ENCODE measurements at places on chromosomes 6 and 20.

DNA sequence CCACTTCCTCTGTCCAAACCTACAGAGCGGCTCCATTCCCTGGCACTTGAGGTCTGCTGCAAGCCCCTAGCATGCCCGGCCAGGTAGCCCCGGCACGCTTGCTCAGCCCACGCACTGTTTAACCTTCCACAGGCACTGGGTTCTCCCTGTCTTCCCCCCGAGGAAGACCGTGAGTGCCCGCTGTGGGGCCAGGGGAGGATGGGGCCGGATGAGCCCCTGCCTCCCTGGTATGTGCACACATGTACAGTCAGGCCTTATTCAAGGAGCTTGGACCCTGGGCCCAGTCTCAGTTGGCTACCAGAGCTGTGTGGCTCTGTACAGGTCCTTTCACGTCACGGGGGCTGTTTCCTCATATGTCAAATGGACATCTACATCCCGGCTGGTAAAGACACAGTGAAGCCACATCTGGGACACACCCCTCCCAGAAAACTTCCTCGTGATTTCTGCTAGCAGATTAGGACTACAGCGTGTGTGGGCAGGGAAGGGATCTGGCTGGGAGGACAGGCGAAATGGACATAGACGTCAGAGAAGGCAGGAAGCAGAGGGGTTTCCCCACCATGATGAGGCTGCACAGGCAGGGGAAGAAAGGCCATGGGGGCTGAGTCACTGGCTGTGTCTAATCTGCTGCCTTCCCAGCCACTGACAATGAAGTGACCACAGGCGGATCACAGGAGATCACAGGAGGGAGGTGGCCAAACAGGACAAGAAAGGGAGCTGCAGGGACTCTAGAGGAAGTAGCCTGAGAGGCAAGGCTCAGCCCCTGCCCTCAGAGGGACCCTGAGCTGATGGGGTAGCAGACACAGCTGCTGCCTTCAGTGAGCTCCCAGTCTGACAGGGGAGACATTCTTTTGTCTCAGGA is 62.9 kb downstream of the MRPL14 start:
- DNase-seq: no peak

DNA sequence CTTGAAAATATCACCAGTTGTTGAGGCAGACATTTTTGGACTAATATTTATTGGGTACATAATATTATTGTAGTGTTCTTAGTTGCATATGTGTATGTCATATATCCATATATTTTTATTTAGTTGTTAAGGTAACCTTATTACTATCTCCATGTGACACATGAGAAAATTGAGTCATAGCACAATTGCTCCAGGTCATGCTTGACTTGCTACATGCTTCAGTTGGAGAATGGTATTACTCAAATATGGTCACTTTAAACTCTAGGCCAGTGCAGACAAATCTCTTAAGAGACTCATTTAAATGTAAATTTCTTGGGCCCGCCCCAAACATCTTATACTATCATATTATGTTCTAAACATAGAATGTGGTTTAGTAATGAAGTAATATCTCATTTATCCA is 246.1 kb downstream of the RIMS1 start:
- no peak for DNase-seq

- no peak for DNase-seq
These were observed 202.2 kb upstream of the PCSK2 start for GRCh38 chr20:17024513-17025119.

DNA sequence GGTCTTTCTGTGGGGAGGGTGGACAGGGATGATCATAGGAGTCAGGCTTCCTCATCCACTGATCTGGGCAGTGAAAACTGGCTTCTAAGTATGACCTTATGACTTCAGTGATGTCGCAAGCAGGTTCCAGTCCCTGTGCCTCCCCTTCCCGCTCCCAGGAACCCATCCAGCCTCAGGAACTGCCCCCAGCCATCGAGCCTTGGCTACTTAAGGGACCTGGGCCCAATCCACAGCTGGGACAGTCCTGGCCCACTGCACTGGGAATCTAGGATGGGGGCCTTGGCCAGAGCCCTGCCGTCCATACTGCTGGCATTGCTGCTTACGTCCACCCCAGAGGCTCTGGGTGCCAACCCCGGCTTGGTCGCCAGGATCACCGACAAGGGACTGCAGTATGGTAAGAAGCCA is at the start of gene LBP:
Gene LBP (plus strand): TSS at position 236 of the 405 bp plus-strand sequence. CDS start 35 bp downstream, at position 271.
- DNase-seq: no peak

DNA sequence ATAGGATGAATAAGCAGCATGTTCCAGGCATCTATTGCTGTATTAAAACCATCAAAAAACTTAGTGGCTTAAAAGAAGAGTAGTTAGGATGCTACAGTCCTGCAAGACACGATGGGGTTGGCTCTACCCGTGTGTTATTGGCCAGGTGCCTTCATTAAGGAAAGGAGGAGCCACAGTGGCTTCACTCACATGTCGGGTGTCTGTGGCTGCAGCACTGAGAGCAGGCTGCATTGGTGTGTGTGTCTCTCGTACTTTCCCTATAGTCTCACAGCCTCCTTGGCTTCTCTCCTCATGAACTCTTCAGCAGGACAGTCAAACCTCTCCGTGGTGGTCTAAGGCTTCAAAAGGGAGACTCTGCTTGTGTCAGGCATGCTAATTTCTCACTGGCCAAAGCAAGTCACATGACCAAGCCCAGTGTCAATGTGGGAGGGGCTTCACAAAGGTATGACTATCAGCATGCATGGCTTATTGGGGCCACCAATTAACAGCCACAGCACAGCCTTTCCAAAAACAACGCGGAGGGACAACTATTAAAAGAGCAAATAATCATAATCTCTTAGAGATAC is 402.8 kb downstream of the KIF16B start:
- DNase-seq: no peak

- DNase-seq: no peak
These were observed 2.2 kb upstream of the E2F3 start for GRCh38 chr6:20399518-20399917.

DNA sequence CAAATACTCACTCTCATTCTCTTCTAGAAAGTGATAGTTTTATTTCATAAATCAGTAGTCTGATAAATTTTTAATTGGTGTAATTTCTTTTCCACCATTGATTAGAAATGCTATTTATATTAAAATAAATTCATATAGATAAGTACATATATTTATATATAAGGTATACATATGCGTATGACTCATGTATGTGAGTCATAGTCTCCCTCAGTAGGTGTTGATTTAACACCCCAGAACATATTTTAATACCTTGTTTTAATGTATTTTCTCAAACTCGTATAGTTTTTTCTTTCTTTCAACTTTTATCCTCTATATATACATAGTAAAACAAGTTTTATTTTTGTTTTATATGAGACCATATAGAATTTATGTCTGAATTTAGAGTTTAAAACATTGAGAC is 130.4 kb downstream of the PLG start:
- DNase-seq: no peak

DNA sequence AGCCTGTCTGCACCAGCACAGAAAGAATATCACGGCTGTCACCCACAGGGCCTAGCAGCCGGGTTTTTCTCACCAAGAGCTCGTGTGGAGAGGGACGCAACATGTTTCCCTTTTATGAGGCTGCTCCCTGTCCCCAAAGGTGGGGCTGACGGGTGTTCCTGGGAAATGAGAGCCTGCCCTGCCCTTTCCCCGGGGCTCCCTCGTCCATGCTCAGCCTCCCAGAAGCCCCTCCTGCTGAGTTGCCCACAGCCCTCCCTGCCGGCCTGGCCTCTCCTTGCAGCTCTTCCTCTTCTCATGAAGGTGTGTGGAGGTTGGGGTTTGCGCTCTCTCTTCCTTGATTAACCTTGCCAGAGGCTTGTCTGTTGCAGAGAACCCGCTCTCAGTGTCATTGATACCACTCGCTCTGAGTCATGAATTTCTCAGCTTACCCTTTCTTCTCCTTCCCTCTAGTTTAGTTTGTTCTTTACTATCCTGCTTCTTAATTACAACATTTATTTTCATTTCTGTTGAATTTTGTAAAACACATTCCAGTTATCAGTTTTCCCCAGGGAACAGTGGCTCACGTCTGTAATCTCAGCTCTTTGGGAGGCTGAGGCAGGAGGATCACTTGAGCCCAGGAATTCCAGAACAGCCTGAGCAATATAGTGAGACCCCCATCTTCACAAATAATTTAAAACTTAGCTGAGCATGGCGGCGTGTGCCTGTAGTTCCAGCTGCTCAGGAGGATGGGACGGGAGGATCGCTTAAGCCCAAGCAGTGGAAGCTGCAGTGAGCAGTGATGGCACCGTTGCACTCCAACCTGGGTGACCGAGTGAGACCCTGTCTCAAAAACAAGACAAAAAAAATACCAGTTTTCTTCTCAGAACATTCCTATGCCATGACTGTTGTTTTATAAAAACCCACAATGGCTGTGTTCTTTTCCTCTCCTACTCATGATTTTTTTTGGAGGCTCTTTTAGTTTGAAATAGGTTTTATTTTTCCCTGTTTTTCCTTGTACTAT is 103.8 kb downstream of the TMEM242 start:
- no peak for DNase-seq
